Peyer's patch (tissue), 4 donors: ENCODE measurements at places on chromosomes 1 and 21. TPM values are rescaled to one million over a fixed set of nuclear protein-coding genes. Genes with fewer than 3 reads are reported as not detected.

DNA sequence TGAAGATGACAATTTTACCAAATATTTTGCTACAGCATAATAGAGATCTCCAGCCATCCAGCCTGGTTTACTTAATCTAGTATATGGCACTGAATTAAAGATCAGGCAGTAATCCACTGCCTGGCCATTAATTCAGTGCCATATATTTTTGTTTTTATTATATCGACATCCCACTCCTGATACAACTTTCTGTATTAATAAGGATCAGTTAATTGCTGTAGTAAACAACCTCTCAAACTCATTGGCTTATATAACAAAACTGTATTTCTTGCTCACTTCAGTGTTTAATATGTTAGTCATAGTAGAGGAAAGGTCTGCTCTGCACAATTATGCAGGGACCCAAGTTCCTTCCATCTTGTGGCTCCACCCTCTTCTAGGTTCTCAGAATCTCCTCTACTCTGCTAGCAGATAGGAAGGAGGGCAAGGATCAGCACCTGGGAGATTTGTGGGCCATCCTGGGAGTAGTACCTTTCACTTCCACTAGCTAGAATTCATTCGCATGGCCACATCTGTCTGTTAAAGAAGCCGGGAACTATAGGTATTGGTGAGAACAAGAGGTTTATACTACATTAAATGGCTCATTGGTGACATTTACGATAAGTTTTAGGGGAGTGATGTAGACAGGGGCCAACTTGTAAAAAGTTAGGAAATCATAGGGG lies 3.6 kb upstream of the ZDHHC18 start:
- no peak for DNase-seq

- no peak for DNase-seq
Observed at GRCh38 chr1:157469752-157470675, 82.3 kb downstream of the FCRL5 start.

GRCh38 chr1:53672785-53673184 lies 66.2 kb downstream of the GLIS1 start:
- no peak for DNase-seq

DNA sequence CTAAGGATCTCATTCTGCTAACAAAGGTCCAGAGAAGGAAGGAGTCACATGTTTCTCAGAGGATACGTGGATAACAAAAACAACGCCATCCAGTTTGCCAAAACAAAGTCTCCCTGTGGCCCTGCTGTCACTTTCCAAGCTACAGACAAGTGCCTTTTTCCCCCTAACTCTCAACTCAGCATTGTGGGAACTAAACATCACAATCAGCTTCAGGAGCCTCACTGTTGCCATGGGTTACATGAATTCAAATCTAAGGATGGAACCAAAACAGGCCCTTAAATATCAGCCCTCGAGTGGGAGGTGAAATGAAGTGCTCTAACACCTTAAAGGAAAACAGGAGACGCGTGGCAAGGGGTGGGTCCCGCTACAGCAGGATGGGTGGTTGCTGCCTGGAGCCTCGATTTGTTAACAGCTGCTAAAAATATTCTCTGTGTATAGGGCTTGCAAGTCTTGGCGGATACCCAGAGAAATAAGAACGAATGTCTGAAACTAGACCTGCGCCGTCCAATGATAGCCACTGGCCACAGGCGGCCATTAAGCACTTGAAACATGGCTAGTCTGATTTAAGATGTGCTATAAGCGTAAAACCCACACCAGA lies 66.4 kb upstream of the SOD1 start:
- no peak for DNase-seq

The TMEM200B gene
- total RNA-seq, result 2.1 TPM

The RUNX1 gene
- 15.1 TPM for total RNA-seq

The PTCH2 gene
- total RNA-seq, result 0.35 TPM

The DUSP10 gene
- 11.6 TPM for total RNA-seq

The GBP3 gene
- total RNA-seq, result 77.3 TPM
